ENCODE measurements at places on chromosomes 7 and 10. TPM values are rescaled to one million over a fixed set of nuclear protein-coding genes. Genes with fewer than 3 reads are reported as not detected.

The OR2A7 gene
- 0.45 TPM for polyA plus RNA-seq

The OPALIN gene
- not detected for polyA plus RNA-seq

DNA sequence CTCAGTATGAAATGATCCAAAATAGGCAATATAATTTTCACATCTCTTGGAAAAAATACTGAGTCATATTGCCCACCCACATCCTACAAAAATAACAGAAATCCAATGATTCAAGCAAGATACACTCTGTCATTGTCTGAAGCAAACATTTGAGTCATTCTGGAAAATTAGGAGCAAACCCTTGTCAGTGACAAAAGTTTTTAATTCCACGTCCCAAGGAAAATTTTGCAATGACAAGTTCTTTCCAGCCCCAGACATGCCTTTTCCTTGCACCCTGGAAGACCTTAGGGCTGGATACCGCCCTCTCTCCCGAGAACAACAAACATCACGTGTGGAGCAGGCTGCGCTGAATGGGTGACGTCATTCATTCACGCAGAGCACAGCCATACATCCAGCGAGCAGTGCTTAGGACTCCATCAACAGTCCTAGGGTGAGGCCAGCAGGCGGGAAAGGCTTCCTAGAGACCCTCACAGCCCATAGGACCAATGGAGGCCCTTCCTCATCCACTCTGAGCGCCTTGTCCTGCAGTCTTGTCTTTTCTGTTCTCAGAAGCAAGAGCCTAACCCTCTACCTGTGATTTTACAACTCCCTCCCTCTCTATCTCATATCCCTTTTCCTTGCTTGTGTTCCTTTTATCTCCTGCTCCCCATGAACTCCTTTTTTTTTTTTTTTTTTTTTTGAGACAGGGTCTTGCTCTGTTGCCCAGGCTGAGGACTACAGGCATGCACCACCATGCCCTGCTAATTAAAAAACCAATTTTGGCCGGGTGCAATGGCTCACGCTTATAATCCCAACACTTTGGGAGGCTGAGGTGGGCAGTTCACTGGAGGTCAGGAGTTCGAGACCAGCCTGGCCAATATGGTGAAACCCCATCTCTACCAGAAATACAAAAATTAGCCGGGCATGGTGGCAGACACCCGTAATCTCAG, 23.5 kb upstream of the KDM7A start:
- peak; percentile 71 for DNase-seq

DNA sequence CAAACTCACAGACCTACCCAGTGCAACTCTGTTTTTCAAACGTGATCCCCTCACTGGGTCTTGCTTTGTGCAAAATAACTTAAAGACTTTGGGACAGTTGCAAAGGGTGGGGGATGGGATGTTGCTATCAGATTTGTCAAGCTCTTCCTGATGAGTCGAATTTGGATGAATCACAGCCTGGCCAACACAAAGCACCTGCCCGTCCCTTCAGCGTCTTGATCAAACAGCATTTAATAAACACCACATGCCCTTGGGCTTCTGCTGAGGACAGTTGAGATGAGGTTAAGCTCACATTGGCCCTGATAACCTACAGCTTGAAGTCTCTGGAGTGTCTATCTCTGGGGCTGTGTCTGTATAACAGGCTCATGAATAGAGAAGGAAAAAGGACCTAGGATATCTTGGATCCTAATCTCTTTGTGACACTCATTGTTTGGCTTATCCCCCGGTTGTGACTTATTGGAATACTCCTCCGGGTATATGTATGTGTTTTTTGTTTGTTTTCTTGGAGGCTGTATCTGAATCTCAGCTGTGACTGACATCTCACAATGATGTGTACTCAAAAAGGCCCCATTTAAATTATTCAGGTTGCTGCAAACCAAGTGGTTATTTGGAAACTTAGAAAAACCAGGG, 132.6 kb upstream of the NAMPT start:
- DNase-seq, result no peak

- no peak for DNase-seq
Measured at GRCh38 chr10:12876266-12876665, 125.2 kb downstream of the CCDC3 start.
